ENCODE measurements at places on chromosomes 12 and 14.

DNA sequence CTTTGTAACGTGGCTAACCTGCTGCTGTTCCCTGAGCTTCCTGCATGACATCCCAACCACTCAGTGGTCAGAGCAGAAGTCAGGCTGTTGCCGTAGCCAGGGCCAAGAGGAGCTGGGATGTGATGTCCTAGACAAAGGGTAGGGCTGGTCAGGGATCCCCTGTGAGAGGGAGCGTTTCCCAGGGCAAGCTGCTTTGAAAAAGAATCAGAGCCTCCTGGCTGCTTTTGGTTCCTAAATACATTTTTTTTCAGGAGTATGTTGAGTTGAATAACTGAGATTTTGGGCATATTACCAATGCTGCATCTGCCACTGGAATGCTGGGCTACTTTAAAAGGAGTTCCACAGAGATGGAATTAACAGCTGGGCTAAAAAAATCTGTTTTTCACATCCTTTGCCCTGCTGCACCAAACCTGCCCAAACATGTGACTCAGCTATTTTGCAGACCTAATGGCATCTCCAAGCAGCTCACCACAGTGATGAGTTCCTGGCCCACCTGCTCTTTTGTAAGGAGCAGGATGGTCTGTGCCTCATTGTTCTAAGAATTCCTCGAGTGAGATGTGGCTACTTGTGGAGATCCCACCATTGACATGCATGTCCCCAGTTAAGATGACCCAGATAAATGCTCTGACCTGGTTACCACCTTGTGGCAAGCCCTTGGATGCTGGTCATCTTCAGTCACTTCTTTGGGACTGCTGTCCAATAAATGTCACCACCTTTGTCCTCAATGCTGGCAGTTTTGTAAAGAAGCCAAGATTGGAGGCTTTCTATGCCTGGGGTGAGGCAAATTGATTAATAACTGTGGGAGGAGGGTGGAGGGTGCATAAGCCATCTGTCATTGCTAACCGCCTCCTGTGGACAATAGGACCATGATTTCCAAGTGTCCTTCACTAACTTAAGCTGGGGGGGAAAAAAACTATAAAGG lies 24.1 kb downstream of the ANKRD13A start:
- DNase-seq, result peak; percentile 9

- no peak for DNase-seq
Observed at GRCh38 chr12:52952076-52952801, 3.3 kb downstream of the KRT18 start.

DNA sequence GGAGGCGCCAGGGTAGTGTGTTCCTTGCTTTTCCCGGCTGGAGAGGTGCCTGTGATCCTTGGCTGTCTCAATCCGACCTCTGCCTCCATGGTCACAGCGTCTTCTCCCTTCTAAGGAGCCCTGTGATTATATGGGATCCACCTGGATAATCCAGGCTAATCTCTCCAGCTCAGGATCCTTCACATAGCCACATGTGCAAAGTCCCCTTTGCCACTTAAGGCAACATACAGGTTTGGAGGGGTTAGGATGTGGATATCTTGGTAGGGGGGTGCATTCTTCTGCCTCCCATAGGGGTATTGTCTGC lies 1.2 kb upstream of the HVCN1 start:
- no peak for DNase-seq

GRCh38 chr12:98894412-98895085 lies 249.5 kb downstream of the APAF1 start:
- no peak for DNase-seq

DNA sequence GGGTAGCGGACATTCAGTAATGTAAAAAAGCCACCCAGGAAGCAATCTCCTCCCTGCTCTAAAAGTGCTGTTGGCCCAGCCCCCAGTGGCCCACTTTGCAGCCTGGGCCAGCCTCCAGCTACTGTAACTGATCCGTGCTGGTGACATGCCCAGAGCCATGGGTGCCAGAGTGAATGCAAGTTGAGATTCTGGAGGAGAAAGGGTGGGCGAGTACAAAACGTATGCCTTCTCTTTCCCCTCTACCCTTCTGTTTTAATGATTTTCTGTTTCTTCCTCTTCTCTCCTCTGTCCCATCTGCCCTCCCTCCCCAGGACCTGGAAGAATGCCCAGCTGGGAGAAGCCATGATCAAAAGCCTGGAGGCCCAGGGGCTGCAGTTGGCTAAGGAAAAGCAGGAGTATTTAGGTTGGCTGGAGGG lies 16.9 kb downstream of the PLEKHD1 start:
- DNase-seq, result no peak

GRCh38 chr12:113118142-113118541 lies 17.4 kb downstream of the RASAL1 start:
- no peak for DNase-seq

GRCh38 chr12:8664228-8664913 lies 1.7 kb upstream of the MFAP5 start:
- no peak for DNase-seq

- DNase-seq, result peak; percentile 36
Observed at GRCh38 chr12:1670358-1671268, 20.3 kb upstream of the ADIPOR2 start.

DNA sequence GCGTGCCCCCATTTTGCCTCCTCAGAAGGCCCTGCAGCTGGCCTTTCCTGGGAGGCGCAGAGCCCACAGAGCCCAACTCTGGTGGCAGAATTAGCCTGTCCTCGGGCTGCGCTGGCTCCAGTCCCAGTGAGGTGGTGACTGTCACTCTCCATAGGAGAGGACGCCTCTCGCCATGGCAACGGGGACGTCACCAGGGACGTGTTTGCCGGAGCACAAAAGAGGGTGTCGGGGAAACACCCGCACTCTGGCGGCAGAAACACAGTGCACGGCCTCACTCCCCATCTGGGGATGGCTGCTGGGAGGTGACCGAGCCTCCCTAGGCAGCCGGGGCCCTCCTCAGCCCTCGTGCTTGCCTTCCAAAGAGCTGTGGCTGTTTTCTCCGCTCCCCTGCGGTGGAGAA lies 50.2 kb upstream of the NCOR2 start:
- DNase-seq, result no peak

DNA sequence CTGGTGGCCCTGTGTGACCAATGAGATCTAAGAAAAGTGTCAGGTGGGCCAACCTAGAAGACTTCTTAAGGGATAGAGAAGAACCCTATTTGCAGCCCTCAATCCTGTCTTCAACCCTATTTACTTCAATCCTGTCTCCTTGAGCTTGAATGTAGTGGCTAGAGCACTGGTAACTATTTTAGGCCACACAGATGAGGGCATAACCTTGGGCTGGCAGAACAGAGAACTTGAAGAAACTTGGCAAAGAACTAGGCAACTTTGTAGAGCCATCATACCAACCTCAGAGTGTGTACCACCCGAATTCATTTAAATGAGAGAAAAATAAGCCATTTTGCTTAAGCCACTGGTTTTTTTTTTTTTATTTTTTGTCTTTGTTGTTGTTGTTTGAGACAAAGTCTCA lies 94.8 kb downstream of the TMTC1 start:
- no peak for DNase-seq

DNA sequence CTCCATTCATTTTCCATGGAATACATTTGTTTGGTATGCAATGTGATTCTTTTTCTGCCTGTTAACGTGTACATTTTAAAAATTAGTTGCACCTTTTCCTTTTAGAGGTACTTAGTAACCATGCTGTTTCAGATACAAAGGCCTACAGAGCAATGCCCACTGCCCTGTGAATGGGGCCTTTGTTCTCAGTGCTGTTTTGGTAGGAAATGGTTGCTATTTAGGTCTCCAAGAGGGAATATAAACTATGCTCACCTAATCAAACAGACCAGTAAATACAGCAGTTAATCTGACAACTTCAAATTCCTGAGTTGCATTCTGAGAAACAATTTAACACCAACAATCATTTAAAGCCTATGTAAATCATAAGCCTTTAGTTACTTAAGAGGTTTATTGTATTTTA lies 188.7 kb downstream of the BCAT1 start:
- DNase-seq, result no peak

DNA sequence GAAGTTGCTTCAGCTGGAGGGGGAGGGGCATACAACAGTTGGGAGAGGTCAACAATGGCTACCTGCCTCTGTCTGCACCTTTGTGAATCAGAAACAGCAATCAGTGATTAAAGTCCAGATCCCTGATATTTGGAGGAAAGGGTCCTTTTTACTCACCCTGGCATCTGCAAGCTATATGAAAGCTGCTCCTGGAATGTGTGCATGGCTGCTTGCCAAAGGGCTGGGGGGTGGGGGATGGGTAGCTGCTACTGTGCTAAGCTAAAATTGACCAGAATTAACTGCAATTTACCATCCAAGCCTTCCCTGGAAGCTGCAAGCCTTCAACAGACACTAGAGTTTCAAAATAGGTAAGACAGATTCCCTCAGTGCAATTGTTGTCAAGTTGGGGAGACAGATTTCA lies 13.5 kb upstream of the GTF2A1 start:
- no peak for DNase-seq

DNA sequence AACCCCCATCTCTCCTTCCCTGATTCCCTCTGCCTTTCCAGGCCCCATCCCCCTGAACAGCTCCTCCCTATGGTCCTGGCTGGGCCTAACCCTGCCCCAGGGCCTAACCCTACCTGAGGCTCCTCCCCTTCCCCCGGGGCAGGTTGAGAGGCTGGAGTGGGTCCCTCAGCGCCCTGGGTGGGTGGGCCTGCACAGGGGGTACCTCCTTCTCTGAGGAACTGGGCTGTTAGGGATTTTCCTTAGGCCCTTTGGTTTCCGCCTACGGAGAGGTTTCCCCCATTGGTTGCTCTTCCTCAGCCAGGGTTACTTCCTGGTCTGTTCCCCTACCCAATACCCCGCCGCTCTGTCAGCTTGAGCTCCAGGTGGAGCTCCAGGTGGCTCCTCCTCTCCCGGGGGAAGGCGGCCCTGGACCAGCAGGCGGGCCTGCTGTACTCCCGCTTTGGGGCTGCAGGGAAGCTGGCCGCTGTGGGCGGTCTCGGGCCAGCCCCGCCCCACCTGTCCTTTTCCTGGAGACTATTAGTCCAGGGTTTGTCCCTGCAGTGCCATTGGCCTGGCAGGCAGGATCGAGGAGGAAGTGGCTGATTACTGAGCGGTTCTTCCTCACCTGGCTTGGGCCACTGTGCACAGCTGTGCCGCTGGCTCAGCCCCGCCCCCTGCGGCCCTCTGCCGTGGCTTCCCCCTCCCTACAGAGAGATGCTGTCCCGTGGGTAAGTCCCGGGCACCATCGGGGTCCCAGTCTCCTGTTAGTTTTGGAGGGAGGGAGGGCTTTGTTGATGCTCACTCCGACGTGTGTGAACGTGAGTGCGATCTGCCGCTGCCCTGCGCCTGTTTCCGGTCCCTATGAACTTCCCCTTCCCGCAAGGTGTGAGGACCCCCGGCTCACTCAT lies 2.5 kb downstream of the C12orf57 start:
- peak; percentile 89 for DNase-seq

DNA sequence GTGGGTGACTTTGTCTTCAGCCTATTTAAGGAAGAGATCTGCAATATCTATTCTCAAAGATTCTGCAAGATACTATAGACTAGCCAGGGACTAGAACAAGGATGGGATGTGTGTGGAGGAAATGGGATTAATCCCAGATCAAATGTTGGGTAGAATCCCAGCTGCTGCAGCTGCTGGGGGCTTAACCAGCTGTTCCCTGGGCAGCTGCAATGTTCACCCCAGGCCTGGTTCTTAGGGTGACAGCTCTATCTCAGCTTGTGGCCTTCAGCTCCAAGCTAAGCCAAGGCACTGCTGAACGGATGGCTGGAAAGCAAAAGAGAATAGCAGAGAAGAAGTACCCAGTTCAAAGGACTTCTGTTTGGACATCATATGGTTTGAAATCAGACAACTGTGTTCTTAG lies 10.0 kb upstream of the RHEBL1 start:
- DNase-seq, result no peak

DNA sequence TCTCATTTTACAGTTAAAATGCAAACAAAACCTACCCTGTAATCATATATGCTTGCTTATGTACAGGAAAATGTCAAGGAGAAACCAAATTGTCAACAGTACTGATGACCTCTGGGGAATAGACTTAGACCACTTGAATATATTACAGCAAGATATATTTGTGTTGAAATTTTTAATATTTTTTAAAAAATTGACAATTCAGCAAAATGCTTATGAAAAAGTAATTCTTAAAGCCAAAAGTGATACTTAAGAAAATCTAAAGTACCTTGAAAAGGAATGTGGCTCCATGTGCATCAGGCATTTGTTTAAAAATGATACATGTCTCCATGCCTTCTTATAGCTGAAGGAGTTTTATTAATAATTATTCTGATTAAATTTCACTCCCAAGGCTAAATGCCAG lies 49.2 kb downstream of the PTPN21 start:
- no peak for DNase-seq

DNA sequence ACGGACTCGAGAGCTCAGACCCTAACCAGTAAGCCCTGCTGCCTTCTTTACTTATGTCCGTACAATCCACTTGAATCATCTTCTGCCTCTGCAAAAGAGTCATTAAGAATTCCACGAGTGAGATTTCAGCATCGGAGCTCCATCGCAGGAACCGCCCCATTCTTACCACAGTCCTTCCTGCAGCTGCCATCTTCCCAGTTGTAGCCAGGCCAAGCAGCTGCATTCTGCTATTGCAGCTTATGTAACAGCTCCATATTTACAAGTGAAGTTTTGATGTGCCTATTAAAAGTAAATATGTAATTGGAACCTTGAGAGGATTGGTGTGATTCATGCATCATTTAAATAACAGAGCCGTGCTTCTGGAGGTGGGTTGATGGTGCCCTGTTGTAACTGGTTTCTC lies 157.4 kb downstream of the KICS2 start:
- no peak for DNase-seq

GRCh38 chr12:111150360-111150759 lies 218.5 kb downstream of the PHETA1 start:
- no peak for DNase-seq

DNA sequence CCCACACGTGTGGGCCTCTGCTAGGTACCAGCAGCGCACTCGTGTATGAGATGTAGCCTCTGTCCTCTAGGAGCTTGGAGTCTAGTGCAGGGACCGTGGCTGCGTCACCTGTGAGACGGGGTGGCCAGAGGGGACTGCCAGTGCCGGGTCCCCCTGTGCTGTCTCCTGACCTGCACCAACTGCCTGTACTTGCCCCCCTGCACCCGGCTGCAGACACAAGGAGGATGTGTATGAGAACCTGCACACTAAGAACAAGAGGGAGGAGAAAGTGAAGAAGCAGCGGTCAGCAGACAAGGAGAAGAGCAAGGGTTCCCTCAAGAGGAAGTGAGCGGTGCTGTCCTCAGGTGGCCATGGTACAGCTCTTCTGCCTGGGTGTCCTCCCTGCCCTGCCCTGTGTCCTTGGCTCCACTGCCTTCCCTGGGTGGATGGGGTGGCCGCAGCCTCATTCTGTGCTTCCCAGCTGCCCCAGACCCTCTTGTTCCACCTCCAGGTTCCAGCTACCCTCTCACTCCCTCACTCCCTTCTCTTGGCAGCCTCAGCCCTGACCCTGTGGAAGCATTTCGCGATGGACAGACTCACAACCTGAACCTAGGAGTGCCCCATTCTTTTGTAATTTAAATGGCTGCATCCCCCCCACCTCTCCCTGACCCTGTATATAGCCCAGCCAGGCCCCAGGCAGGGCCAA lies 9.6 kb downstream of the PTPN6 start:
- DNase-seq, result peak; percentile 80
